LHCN-M2 (cell line): ENCODE measurements at places on chromosomes 7 and 10. TPM values are rescaled to one million over a fixed set of nuclear protein-coding genes. Genes with fewer than 3 reads are reported as not detected.

DNA sequence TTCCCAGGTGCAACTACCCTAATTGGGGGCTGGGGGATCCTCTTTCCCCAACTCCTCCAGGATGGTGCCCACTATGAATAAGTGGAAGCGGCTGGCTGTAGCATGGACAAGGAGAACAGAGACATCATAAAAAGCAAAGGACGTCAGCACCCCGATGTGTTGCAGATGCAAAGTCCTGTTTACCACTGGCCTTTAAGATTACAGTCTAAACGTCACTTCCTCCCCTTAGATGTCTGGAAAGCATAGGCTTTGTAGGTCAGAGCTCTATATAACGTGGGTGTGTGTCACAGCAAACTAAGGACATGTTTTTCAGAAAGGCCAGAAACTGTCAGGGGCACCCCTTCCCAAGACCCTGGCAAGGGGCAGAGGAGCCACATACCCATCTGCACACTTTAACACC is 7.9 kb downstream of the COBL start:
- no peak for DNase-seq

Gene TRIL
- total RNA-seq = 0.32 and 0.46 TPM in 2 replicates

GRCh38 chr10:84588971-84589370 is 260.6 kb downstream of the CCSER2 start:
- DNase-seq = no peak

Gene AGR3
- not detected in 2 replicates for total RNA-seq

- no peak for DNase-seq
These were observed 378 bp downstream of the PIK3AP1 start for GRCh38 chr10:96719850-96720421.

- DNase-seq = no peak
These were observed 181.2 kb upstream of the NOBOX start for GRCh38 chr7:144584726-144585125.

Gene TCERG1L
- not detected in 2 replicates for total RNA-seq

Gene MRC1
- not detected in 2 replicates for total RNA-seq
